Skin of body (tissue), 3 donors: ENCODE measurements at places on chromosomes 2 and 18. TPM values are rescaled to one million over a fixed set of nuclear protein-coding genes. Genes with fewer than 3 reads are reported as not detected.

DNA sequence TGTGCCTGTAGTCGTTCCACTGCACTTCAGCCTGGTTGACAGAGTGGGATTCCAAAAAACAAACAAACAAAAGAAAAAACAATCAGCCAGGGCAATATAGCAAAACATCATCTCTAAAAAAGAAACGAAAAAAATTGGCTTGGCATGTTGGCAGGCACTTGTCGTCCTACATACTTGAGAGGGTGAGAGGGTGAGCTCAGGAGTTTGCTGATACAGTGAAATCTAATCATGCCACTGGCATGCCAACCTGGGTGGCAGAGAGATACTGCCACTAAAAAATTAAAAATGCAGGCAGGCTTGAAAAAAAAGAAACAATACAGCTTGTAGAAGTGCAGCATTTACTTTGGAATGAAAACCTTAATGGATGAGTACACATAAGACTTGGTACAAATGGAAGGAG is 282.9 kb upstream of the RGPD4 start:
- DNase-seq = no peak

DNA sequence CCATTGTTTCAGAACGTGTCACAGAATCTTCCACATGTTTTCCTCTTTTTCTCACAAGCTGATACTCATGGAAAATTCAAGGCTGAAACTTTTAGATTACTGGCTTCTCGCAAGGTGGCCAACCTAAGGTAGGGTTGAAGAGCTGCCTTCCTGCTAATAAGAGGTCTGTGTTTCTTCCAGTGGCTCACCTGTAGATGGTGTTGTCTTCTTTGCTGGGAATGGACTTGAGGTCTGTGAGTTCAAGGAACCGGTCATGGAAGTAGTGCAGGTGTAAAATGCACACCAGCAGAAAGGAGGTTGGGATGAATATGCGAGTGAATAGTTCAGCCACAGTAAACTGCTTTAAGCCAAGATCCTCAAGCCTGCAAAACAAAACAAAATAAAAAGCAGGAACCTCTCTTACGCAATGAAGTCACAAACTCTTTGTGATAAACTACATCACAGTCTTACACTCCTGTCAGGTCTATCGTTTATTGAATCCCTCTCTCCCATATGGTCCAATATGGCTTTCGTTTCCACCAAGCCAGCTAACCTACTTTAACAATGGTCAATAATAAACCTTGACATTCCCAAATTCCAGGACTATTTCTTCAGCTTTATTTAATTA is 258.9 kb downstream of the NAPG start:
- DNase-seq = no peak

- no peak for DNase-seq
Measured at GRCh38 chr2:234544659-234545611, 48.1 kb upstream of the ARL4C start.

ARHGAP15 gene
- total RNA-seq = 33.8 TPM
